ENCODE measurements at places on chromosomes 2 and 18.

DNA sequence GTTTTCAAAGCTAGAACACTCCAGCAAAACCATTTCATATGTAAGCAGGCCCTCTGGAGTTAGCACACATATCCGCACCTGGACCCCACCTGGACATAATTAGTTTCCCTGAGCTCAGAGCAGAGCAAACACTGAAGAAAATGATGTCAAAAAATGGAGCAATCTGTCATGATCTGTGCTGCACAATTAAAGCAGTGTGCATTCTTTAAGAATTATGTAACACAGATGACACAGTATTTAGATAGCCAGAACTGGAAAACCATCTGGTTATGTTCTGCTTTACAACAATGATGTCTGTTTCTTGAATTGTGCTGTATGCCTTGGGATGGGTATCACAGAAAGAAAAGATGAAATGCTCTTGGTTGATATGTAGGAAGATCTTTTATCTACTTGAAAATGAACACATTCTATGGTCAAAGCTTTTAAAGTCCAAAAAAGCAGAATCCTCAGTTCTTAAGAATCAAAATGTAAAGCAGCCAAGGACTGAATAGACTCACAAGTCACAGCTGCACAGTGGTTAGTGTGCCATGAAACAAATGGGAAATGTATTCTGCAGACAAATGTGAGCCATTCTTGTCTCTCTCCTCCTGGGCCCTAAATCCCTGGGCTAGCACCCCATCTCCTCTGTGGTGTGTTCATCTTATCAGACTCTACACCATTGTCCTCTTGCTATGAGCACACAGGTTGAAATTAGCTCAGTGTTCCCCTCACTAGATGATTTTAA is 36.8 kb downstream of the HRH4 start:
- DNase-seq: no peak

- no peak for DNase-seq
Observed at GRCh38 chr2:196537311-196537710, 102.2 kb upstream of the CCDC150 start.

DNA sequence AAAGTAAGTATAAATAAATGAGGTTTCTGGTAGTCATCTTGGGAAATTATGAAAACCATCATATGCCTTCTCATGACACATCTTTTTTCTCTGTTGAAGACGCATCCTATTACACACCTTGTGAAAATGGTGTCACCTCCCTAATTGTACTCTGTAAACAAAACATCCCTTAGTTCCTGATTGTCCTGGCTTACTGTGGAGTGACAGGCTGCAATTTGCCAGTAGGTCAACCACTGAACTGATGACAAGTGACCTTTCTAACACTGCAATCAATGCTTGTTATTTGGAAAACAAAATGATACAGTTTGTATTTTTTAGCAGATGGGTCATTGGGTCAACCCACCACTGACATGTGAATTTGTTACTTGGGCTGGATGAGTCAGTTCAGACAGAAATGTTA is 219.5 kb downstream of the PTPRM start:
- DNase-seq: no peak

DNA sequence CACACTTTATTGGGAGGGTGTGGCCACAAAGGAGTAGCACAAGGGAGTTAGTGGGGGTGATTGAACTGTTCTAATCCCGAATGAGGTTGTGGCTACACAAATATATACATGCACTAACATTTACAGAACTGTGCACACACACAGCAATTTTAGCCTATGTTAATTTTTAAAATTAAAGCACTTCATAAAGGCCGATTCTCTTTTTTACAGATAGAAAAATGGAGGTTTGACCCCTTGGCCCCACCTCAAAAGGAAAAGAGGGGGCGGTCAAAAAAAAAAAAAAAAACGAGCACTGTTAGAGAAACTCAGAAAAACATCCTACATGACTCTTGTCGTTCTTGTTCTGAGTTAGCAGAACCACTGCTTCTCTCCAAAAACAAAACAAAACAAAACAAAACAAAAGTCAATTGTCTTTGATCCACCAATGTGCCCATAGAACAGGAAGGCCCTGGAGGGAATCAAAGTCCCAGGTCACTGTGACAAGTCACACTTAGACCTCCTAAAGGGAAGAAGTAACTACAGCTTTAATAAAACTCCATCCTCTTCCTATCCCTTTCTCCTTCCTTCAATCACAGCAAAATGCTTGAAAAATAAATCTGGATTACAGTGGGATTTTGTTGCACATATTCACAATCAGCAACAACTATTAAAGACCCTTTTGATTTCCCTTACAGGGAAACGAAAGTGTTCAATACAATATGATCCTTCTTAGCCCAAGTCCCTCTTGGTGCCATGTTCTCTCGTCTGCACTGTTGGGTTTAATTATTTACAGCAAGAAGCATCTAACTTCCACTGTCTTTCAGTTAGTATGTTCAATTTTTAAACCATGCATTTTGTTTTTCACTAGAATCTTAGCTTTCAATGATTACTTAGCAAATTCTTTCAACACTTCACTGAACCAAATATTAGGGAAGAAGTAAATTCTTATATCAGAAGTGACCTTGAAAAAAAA is 16.6 kb downstream of the LRP2 start:
- no peak for DNase-seq

- no peak for DNase-seq
Observed at GRCh38 chr2:149021271-149021719, 17.2 kb upstream of the LYPD6B start.

DNA sequence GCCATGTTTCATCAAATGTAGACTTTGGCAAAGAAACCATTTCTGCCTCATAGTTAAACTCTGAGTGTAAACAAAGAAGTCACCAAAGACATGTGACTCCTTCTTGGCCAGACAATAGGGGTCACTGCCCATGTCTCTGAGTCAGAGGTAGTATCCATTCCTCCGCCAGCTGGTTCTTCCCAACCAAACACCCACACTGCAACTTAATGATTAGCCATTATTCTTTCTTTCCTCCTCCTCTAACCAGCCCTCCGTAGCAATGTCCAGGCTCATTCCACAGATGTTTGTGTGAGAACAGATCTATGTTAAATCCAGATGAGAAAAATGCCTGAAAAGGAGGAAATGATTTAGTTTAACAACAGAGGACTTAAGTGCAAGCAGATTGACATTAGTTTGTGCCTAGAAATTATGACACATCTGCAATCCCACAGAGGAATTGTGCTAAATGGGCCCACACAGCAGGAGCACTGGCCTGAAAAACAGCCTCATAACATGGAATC is 127.9 kb upstream of the SH3BP4 start:
- DNase-seq: no peak

DNA sequence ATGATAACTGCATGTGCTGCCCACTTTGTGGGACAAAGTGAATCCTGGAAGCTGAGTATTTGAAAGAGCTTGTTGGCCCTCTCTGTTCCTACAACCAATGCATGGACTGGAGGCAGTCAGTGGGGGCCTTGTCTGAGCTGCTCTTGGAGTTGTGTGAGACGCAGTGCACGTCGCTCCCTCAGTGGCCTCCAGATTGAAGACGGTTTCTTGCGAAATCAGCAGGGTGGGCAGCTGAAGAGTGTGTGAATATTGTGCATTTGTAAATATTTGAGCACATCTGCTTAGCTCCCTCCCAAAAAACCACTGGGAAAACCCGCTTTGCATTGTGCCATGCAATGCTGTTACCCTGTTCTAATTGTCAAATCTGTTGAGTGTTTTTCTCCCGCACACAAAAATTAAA is 782.8 kb downstream of the PLCL1 start:
- DNase-seq: no peak

GRCh38 chr2:180516232-180516631 is 464.2 kb upstream of the UBE2E3 start:
- no peak for DNase-seq

DNA sequence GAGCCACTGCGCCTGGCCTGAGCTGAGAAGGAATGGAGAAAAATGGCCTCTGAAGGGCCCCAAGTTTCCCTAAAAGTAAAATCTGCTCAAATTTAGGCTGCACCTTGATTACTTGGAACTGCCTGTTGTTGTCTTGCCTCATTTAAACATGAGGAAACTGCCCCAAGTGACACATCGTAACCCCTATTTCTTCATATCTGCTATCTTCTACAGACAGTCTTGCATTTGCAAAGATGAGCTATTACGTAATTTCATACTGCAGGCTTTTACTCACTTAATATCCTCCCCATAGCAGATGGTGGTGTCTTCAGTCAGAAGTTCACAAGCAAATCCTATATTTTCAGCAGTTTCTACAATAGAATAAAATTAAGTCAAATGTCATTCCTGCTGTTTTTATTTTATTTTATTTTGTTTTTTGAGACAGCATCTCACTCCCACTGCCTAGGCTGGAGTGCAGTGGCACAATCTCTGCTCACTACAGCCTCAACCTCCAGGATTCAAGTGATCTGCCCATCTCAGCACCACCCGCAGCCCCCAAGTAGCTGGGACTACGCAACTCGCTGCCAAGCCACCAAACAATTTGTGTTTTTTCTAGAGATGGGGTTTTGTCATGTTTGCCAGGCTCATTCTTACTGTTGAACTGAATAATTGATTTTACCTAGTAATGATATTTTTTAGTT is 45.3 kb upstream of the NARS1 start:
- DNase-seq: peak; percentile 100

- no peak for DNase-seq
Observed at GRCh38 chr2:4908461-4908860, 783.7 kb upstream of the SOX11 start.

DNA sequence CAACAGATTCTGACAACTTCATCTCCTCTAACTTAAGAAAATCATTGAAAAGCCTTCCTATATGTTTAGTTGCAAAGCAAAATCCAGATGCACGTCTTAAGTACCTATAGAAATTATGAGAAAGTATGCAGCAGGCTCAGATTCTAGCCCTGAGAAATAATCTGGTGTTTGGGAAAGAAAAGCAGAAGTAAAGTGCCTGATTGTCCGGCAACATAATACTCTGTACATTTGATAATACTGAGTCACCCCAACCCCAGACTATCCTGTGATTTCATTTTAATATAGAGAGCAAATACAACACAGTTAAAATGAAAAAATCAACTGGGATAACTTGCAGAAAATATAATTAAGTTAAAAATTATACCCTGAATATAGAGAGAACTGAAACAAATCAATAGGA is 13.5 kb downstream of the RFX8 start:
- DNase-seq: no peak

GRCh38 chr18:49214706-49215105 is 245.7 kb downstream of the DYM start:
- DNase-seq: no peak

- no peak for DNase-seq
Observed at GRCh38 chr2:182242609-182243008, 184.2 kb downstream of the PDE1A start.

DNA sequence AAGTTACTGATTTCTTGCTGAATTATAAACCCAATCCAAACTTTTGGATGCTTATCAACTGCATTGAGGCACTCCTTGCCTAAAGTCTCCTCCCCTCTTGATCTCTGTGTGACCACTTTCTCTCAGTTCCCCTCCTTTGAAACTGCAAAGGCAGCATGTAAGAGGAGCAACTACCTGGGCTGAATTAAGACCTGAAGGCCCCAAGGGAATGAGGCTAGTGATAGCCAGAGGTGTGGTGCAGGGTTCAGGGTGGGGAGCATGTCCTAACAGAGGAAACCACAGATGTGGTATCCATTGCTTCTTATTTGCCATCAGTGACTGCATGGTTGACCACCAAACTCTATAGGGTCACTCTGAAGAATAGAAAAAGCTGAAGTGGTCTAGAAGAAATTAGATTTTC is 557.9 kb downstream of the TNS1 start:
- no peak for DNase-seq

- DNase-seq: no peak
Observed at GRCh38 chr18:75551071-75551470, 123.6 kb upstream of the SMIM21 start.

GRCh38 chr18:21760321-21760720 is 19.7 kb downstream of the MIB1 start:
- no peak for DNase-seq

DNA sequence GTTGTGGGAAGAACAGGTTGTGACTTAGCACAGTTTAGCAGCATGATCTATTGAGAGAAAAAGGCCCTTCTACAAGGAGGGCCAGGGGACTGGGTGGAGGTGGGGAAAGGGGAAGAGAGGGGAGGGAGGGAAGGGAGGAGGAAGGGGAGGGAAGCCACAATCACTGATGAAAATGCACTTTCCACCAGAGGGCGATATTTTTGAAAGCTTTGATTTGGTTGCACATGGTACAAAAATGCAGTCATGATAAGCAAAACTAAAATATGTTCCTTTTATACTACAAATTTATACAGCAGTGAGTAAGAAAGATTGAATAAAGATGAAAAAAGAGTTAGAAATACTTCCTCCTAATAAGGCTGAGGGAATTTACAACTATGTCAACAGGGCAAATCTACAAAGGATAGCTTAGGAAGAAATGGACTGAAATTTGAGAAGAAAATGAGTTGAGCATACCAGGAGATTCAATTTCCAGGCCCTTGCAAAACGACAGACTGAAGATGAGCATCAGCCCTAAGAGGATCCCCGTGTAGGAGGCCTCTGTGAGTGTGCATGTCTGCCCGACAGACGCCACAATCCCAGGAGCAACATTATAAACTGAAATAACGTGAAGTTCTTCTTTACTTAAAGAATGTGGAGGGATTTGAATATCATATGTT is 17.2 kb downstream of the SH3YL1 start:
- no peak for DNase-seq

- no peak for DNase-seq
Observed at GRCh38 chr2:70010576-70011111, 49.2 kb upstream of the ASPRV1 start.

DNA sequence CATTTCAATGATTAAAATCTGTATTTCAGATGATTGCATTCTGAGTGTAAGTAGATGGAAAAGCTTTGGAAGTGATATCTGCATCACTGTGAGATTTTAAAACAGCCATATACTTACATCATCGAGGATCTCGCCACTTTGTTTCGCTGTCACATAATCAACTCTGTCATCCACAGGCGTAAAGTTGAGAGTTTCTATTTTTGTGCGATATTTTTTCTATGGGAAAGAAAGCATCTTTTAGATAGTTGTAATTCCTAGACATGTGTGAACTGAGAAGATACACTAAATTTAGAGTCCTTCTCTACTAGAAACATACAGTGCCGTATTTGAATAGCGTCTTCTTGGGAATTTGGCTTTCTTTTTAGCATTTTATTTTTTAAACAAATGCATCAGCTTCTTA is 158.8 kb downstream of the RIF1 start:
- DNase-seq: no peak

DNA sequence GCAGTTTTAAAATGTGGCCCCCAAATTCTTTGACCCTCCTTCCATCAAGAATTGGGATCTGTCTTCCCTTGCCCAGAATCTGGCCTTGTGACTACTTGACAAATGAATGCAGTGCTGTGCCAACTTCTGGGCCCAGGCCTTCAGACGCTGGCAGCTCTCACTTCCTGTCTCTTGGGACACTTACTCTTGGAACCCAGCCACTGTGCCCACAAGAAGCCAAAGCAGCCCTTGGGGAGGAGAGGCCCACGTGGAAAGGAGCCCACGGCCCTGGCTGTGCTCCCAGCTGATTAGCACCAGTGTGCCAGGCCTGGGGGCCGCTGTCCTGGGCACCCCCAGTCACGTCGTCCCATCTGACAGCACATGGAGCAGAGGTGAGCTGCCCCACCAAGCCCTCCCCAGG is 56.6 kb downstream of the RPL37A start:
- DNase-seq: peak; percentile 16

- DNase-seq: no peak
Observed at GRCh38 chr2:71895320-71896161, 252.1 kb downstream of the CYP26B1 start.

Measured in GF-D8 (cell line).